T-cell (primary cell): ENCODE measurements at places on chromosomes 6 and 20.

- no peaks in the 10 kb centered on the region for H3K4me1 ChIP-seq
- H3K4me3 ChIP-seq = no peak overlapping the region
- no peaks in the 10 kb centered on the region for H3K27me3 ChIP-seq
- H3K27ac ChIP-seq = no peak overlapping the region
- no peak for DNase-seq
These were observed 214.3 kb upstream of the MARCKS start for GRCh38 chr6:113642714-113643406.

GRCh38 chr20:32638848-32639247 is 34.9 kb downstream of the C20orf203 start:
- peaks cover 9% of the 10 kb centered on the region for H3K27me3 ChIP-seq
- H3K36me3 ChIP-seq = no peaks in the 10 kb centered on the region
- H3K4me1 ChIP-seq = no peaks in the 10 kb centered on the region
- H3K27ac ChIP-seq = no peak overlapping the region
- DNase-seq = no peak

GRCh38 chr20:19916531-19917485 is 100.4 kb upstream of the NAA20 start:
- no peak overlapping the region for H3K27ac ChIP-seq
- H3K36me3 ChIP-seq = no peaks in the 10 kb centered on the region
- H3K27me3 ChIP-seq = no peaks in the 10 kb centered on the region

GRCh38 chr20:33576432-33577125 is 85.5 kb upstream of the C20orf144 start:
- no peak overlapping the region for H3K4me3 ChIP-seq
- H3K27me3 ChIP-seq = no peaks in the 10 kb centered on the region
- H3K36me3 ChIP-seq = no peaks in the 10 kb centered on the region
- no peak for DNase-seq
- no peaks in the 10 kb centered on the region for H3K4me1 ChIP-seq

GRCh38 chr6:129598244-129599187 is 111.5 kb downstream of the ARHGAP18 start:
- no peak overlapping the region for H3K4me3 ChIP-seq
- no peak overlapping the region for H3K27ac ChIP-seq
- no peaks in the 10 kb centered on the region for H3K27me3 ChIP-seq
- H3K36me3 ChIP-seq = no peaks in the 10 kb centered on the region

- no peaks in the 10 kb centered on the region for H3K4me1 ChIP-seq
- no peak overlapping the region for H3K27ac ChIP-seq
These were observed 116.5 kb upstream of the OLIG3 start for GRCh38 chr6:137610702-137611101.

GRCh38 chr20:38117635-38118034 is 47.4 kb downstream of the TGM2 start:
- no peak overlapping the region for H3K27ac ChIP-seq
- DNase-seq = no peak
- no peaks in the 10 kb centered on the region for H3K27me3 ChIP-seq
- no peak overlapping the region for H3K4me3 ChIP-seq
- no peaks in the 10 kb centered on the region for H3K4me1 ChIP-seq
